ENCODE measurements at places on chromosomes 3 and 15.

- no peak for DNase-seq
Observed at GRCh38 chr3:29344935-29345334, 64.1 kb downstream of the RBMS3 start.

DNA sequence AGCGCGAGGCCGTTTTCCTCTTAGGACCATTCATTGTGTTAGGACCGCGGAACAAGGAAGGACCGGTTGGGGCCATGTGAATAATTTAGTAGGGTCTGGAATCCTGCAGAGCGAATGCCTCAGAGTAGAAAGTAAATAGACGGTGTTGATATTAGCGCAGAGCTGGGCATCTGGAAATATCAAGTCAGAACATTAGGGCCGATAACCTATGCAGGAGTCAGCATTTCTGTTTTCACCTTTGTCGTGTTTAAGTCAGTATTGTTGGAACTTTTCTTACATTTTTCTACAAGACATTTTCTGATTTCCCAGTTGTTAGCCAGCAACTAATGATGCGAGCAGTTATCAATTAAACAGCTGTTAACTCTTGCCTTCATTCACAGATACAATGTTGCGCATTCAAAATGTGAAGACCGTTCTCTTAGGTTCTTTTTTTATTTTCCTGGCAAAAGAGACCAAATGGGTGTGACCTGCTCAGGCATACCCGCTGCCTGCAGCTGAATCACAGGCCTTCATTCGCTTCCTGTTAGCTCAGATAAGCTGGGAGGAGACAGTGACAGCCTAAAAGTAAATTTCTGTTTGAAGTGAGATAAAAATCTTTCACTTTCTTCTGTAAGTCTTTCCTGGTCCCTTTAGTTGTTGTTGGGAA, 966 bp upstream of the PKM start:
- peak; percentile 43 for DNase-seq

DNA sequence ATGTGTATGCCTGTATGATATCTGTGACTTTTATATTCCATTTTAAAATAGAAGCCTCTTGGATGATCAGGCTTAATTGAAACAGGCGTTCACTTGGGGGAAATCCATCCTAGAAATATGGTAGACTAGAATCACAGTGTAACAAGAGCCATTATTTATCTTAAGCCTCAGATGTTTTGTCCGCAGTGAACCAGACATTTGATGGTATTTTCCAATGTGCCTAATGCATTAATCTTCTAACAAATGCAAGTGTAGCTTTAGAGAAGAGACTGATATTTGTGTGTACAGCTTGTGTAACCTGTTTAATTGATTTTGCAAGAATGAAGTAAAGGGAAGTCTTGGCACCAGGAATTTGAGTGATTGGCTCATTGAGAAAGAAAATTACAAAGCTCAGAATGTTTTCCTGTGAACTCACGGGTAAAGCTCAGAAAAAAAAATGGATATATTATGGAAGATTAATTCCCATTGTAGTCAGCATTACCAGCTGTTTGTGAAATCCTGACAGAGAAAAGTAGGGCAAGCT, 155.7 kb downstream of the SV2B start:
- DNase-seq, result no peak

- DNase-seq, result no peak
Observed at GRCh38 chr3:189586941-189587663, 44.1 kb upstream of the TP63 start.

GRCh38 chr3:184380627-184381260, 890 bp downstream of the CHRD start:
- DNase-seq, result no peak

DNA sequence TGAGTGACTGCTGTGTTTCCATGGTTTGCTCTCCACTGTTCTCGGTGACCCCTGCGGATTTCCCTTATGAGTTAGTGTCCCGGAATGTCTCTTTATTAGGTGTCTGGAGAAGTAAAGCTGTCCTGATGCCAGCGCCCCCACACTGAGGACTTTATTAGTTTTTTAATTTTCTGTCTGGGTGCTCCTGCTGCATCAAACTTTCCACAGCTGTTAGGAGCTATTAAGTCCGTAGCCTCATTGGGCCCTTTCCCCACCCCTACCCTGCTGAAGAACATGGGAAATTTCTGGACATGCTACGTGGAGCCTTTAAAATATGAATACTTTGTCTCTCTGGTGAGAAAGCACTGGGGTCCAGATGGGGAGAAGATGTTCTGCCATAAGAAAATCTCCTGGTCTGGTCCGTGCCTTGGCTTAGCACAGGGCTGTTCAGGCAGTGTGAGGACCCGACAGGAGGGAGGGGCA, 161.7 kb upstream of the HES1 start:
- DNase-seq, result no peak

- DNase-seq, result no peak
Observed at GRCh38 chr3:128550113-128550440, 57.1 kb upstream of the GATA2 start.

- no peak for DNase-seq
Observed at GRCh38 chr3:51680663-51681230, 9.7 kb downstream of the TEX264 start.

GRCh38 chr15:26838742-26839460, 28.0 kb upstream of the GABRA5 start:
- no peak for DNase-seq

DNA sequence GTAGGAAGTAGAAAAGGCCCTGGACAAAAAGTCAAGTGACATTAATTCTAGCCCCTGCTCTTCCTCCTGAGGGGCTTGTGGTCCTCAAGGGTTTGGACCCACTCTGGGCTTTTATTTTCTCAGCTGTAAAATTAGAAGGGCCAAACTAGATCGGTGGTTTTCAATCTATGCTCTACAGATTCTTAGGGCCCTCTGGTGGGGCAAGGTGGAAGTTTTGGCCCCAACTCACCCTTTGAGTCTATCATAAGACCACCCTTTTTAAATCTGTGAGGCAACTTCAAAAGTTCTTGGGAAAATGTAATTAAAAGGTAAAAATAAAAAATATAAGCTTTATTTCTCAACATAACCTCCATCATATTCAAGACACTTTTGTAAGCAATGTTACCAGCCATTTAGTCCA, 25.6 kb upstream of the CFAP161 start:
- DNase-seq, result peak; percentile 12

- no peak for DNase-seq
Observed at GRCh38 chr15:69991551-69991980, 106.2 kb downstream of the TLE3 start.

GRCh38 chr3:50195501-50196252, 4.3 kb downstream of the GNAT1 start:
- DNase-seq, result no peak

DNA sequence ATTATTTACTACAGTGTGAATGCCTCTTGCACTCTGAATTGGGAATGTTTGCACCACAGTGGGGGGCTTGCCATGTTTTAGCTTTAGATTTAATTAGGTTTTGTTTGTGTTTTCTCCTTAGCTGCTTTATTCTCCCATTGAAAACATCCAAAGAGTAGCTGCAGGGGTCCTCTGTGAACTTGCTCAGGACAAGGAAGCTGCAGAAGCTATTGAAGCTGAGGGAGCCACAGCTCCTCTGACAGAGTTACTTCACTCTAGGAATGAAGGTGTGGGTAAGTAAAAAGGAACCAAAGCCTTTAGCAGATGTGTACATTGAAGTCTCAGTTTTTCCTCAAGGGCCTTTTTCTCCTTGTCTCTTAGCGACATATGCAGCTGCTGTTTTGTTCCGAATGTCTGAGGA, 36.9 kb downstream of the CTNNB1 start:
- no peak for DNase-seq

- DNase-seq, result no peak
Observed at GRCh38 chr3:107833722-107834416, 257.0 kb downstream of the CD47 start.

Data from activated T-cell treated with anti-CD3 and anti-CD28 coated beads, Interleukin-2, amount 50 U/mL, for 72 hours (primary cell).